ENCODE measurements at places on chromosomes 3 and 15. TPM values are rescaled to one million over a fixed set of nuclear protein-coding genes. Genes with fewer than 3 reads are reported as not detected.

The EFCC1 gene
- 1.2 TPM for polyA plus RNA-seq

The COL8A1 gene
- polyA plus RNA-seq = 1.3 TPM

The GOLGA8M gene
- 1.4 TPM for polyA plus RNA-seq

The BCHE gene
- polyA plus RNA-seq = 53.2 TPM

The SV2B gene
- 3.9 TPM for polyA plus RNA-seq

The SAXO2 gene
- 2.6 TPM for polyA plus RNA-seq

The GPR149 gene
- 0.14 TPM for polyA plus RNA-seq

The PPCDC gene
- polyA plus RNA-seq = 7.4 TPM

The HTD2 gene
- polyA plus RNA-seq = 15.5 TPM

DNA sequence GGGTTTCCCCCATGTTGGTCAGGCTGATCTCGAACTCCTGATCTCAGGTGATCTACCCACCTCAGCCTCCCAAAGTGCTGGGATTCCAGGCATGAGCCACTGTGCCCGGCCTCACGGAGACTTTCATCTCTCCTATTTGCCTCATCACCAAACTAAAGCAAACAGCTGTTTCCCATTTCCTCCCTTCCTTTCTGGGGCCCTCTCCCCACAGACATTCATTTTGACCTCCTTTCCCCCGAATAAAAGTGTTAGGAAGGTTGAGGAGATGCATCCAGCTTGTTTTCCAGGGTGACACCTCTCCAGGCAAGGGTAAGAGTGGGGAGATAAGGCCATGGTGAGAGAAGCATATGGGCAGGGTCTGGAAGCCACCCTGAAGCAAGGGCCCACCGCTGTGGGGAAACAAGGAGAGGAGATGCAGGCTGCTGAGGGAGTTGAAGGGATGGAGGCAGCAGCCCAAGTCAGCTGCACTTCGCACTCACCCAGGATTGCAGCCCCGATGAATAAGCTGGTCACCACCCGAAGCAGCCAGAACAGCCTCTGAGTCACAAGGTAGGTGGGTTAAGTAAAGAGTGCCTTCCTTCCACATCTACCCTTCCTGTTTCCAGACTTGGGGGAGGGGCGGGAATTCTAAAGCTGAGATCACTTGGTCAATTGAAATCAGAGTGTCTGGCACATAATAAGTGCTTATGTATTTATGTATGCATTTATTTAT lies 7.7 kb downstream of the DUOXA2 start:
- DNase-seq = no peak

DNA sequence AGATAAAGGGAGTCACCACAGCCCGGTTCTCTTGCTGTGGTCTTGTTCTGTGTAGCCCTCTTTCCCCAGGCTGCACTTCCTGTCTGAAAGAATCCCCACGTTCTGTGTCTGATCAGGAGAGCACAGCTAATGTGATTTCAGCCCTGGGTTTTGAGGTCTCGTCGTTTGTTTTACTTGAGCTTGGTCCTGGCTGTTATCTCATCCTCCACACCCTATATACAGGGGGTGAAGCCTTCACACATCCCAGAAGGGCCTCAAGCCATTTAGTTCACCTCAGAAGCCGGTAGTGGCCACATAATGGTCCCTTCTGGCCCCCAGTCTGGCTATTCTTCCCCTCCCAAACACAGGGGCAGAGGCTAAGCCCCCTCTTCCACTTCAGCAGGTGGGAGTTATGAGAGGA lies 115.6 kb downstream of the PDE8A start:
- no peak for DNase-seq

GRCh38 chr3:64824394-64824909 lies 136.7 kb upstream of the ADAMTS9 start:
- DNase-seq = peak; percentile 53

DNA sequence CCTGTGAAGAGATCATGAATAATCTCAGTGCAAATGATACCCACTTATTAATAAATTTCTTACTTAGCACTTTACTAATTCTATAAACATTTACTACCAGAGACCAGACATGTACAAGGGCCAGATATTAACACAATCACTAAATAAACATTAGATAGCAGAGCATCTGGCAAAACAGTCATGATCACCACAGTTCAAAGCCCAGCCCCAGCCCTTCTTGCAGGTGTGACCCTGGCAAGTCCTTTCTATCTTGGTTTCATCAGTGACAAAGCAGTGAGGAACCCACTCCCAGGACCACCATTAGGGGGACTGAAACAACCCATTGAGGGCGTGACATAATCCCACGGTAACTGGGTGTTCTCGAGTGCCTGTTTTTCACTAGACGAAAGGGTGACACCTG lies 11.6 kb downstream of the ZXDC start:
- DNase-seq = no peak

DNA sequence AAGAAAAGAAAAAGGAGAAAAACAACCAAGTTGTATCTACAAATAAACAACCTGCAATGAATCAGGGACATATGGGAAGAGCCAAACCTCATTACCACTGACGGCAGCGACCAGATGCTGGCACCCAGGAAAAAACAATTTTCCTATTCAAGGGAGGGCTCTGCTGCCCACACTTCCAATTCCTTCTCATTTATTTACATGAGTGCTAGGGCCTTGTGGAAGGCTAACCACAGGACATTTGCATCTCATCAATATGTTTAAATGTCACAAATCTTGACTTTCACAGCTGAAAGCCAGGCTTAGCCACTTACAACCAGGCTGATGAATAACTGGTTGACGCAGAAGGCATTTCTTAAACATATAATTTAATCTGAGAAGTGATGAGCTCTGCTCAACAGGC lies 36.0 kb downstream of the RFTN1 start:
- DNase-seq = no peak

DNA sequence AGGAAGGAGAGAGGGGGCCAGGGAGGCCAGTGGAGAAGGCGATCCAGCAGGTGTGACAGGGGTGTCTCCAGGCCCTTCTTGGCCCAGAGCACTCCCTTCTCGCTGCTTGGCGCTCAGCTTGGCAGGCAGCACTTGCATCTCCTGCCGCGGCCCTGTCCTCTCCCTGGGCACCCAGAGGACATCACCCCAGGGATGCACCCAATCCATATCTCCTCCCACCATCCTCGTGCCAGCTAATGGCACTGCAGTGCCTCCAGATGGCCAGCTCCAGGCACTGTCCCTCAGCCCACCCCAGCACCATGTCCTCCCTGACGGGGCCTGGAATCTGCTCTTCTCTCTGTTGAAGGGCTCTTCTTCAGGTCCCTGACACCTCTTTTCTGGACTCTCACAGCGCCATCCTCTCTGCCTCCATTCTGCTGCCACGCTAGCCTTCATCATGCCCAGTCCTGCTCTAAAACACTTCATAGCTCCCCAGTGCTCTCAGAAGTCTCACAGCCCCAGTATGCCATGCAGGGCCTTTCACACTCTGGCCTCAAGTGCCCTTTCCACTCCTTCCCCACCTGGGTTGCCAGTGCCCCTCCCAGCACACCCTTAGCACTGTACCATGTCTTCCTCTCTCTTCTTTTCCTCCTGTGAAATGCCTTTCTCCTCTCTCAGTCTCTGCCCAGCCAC lies 106.8 kb upstream of the SLC6A11 start:
- DNase-seq = no peak

DNA sequence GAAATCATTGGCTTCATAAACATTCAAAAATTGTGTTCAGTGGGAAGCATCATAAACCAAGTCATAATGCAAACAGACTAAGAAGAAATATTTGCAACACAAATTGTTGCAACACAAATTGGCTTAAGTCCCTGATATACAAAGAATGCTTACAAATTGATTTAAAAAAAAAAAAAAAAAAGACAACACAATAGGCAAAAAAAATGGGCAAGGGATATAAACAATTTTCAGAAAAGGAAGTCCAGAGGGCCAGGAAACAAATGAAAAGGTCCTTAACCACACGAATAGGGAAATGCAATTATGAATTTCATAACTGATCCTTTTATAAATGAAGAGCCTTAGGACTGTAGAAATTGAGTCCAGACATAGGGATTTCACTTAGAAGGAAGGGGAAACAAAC lies 98.9 kb downstream of the LRRK1 start:
- no peak for DNase-seq

- DNase-seq = no peak
Measured at GRCh38 chr3:183782576-183783276, 42.7 kb downstream of the MAP6D1 start.

DNA sequence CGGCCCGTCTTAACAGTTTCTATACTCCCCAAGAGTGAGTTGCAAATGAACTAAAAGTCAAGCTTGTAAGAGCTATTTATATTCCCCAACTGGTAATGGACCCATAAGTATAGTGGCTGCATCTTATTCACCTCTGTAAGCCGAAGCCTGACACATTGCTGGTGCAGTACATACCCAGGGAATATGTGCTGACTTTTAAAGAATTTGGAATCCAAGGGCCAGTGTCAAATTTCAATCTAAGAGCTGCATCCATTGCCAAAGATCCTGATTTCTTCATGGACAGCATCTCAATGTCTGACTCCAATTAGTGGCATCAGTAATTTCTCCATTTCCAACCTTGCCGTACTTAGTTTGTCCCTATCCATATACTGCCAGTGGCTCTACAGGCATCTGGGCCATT lies 42.0 kb downstream of the FRMD4B start:
- DNase-seq = no peak

DNA sequence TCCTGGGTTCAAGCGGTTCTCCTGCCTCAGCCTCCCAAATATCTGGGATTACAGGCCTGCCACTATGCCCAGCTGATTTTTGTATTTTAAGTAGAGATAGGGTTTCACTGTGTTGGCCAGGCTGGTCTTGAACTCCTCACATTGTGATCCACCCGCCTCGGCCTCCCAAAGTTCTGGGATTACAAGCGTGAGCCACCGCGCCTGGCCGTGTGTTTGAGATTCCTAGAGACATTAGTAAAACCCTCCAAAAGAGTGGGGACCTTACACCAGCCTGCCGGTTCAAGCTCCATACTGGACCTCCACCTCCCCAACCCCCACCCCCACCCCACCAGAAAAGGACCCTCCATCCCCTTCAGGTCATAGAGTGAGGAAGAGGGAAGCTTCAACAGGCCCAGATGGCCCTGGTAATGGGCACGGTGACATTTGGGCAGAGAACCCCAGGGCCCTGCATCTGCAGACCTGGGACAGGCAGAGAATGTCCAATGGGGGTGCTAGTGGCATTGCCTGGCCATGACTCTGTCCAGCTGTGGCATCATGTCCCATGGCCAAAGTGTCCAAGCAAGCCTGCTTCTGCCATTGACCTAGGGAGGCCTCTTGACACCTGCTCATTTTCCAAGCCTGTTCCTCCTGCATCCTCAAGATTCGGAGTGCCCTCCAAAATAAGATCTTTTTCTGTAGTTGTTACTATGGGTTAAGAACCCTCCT lies 108.9 kb upstream of the KLF13 start:
- no peak for DNase-seq

GRCh38 chr3:140247775-140248174 lies 312.8 kb downstream of the CLSTN2 start:
- DNase-seq = no peak

- DNase-seq = no peak
Measured at GRCh38 chr15:95663156-95664100, 667.1 kb upstream of the NR2F2 start.

GRCh38 chr3:131972091-131972490 lies 62.7 kb downstream of the CPNE4 start:
- peak; percentile 13 for DNase-seq

DNA sequence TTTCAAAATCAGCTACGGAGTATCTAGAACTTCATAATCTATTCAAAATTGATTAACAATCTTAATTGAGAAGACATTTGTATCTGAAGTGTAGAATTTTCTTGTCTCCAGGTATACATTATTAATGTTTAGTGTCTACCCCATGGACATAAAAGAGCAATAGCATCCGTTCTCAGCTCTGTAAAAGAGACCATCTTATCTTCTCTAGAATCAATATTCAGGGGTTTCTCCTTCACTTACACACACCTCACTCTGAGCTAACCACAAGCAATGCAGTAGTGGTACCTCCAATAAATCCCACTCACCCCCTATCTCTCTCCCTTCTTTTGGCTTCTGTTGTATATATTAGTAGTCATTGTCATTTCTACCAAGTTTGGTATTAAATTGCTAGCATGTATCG lies 16.2 kb downstream of the MBNL1 start:
- DNase-seq = no peak

DNA sequence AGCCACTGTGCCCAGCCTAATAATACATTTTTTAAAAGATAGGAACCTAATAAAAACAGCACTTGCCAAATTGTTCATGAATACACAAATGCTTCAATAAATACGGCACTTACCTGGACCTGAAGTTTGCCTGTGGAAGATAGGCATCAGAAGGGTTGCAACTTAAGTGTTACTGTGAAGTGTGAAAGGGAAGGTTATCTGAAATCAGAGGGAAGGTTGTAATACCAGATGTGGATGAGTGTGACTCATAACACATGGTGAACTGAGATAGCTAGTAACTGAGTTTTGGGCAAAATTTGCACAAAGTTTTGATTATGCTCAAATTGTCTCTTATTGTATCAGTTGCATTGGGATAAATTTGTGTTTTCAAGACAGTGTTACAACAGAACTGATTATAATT lies 68.0 kb downstream of the ATP11B start:
- no peak for DNase-seq

GRCh38 chr3:101842935-101843330 lies 6.4 kb upstream of the NFKBIZ start:
- no peak for DNase-seq

Data from hindlimb muscle (tissue), 1 donor.